ENCODE measurements at places on chromosomes 2 and 18.

- DNase-seq, result no peak
These were observed 81.7 kb upstream of the CTAGE1 start for GRCh38 chr18:22499421-22499820.

DNA sequence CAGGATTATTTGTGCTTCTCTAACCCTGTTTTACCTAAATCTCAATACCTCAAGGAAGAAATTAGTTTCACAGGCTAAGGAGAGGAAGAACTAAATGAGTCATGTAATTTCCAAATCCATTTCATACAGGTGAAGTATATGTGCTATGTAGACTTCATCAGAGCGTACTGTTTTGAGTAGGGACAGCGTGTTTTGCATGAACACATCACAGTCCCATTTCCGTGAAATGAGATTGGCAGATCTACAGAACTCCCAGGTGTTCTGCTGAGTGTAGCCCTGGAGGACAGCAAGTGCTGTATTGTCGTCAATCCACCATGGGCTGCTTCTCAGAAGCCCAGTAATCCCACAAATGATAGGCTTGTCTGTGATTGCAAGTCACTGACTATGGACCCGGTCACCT lies 97.7 kb downstream of the XRCC5 start:
- DNase-seq, result no peak

DNA sequence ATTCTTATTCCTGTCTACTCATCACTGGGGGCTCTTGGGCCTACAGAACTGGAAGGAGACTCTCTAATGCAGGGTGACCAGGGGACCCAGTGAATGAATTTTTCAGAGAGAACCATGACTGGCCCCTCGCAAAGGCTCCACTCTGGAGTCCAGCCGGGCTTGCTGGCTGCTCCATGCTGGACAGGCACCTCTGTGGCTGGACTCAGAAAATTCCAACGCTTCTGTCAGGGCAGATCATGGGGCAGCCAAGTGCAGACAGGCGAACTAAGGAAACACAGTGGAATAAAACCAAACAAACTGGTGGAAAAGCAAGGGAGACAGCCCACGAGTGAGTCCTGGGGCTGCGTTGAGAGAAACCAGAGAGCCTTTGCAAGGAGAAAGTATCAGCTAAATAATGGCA lies 57.2 kb downstream of the ACAA2 start:
- DNase-seq, result no peak

DNA sequence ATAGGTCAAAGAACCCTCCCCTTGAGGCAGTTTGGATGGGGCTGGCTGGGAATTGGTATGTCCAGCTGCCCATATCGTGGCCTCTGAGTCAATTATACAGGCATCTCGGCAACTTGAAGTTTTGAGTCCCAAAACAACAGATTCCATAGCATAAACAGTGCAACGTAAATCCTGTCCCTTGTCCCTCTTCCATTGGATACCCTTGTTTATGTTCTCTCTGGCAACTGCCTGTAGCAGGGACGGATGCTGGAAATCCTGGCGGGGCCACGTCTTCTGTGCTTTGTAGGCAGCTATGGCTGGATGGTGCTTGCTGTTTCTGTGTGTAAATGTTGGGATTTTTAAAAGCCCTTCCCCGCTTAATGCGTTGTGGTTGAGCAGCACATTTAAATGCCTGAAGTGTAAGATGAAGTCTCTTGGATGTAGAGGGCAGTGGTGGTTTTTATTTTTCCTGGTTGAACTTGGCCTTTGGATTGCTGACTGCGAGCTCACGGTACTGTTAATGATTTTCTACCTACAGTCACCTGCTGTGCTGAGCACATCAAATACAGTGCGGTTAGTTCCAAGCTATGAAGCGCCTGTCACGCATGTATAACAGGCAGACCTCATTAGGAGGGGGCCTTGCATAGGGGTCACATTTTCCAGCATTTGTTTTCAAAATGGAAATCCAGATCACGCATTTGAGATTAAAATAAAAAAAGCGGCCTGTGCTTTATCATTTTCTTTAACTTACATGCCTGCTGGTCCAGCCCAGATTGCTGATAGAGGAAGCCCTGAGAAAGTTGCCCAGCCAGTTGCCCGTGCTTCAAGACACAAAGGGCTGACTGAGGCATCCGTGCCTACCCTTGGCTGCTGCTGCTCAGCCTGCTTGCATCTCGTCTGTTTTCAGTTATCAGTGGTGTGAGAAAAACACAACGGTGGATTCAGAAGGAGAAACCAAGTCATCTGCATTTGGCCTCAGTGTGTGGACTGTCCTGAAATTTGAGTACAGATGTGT lies 84.7 kb downstream of the NEDD4L start:
- no peak for DNase-seq

DNA sequence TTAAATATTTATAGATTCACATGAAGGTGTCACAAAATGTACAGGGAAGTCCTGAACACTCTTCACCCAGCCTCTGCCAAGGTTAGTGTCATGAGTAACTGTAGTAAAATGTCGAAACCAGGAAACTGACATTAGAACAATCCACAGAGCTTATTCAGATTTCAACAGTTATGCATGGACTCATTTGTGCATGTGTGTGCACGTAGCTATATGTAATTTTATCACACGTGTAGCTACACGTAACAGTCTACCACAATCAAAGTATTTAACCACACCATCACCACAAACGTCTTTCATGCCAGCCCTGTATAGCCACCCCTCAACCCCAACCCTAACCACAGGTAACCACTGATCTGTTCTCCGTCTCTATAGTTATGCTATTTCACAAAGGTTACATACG lies 211.7 kb upstream of the REV1 start:
- DNase-seq, result no peak

DNA sequence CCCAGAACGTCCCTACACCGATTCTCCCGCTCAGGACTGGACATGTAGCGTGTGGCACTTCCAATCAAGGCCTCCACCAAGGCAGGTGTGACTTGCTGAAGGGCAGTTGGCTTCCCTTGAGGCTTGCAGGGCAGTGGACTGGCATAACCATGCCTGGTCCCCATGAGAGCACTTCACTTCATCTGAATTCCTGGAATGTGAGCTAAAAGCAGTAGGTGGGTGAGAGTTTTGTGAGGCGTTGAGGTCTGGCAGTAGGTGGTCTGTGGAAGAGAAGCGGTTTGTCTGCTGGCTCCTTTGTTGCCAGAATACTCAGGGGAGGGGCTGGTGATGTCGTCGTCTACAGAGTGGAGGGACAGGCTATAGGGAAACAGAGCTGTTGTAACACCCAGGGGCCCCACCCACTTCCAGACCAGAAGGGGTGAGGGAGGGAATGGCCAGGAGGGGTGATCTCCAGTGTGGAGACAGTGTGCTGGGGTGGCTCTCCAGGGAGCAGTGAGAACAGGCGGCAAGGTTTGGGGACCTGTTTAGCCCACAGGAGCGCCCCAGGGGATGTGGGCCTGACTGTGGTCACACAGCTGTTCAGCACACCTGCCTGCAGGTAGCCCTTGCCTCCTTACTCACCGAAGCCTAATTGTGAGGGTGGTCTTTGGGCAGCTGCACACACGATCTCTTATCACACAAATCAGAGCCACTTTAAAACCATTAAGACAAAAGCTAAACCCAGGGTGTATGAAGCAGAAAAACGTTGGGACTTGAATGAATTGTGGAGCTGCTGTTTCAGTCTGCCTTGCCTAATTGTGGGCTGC lies 21.5 kb upstream of the ALKAL2 start:
- no peak for DNase-seq

DNA sequence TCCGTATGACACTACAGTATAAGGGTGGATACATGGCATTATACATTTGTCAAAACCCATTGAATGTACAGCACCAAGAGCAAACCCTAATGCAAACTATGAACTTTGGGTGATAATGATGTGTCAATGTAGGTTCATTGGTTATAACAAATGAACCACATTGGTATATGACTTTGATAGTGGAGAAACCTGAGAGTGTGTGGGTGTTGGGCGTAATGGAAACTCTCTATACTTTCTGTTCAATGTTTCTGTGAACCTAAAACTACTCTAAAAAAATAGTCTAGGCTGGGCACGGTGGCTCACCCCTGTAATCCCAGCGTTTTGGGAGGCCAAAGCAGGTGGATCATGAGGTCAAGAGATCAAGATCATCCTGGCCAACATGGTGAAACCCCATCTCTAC lies 6.5 kb upstream of the ACTG2 start:
- no peak for DNase-seq

- no peak for DNase-seq
These were observed 32.2 kb upstream of the MTIF2 start for GRCh38 chr2:55301277-55301676.

- DNase-seq, result no peak
These were observed 112.8 kb upstream of the NCK2 start for GRCh38 chr2:105631922-105632321.

DNA sequence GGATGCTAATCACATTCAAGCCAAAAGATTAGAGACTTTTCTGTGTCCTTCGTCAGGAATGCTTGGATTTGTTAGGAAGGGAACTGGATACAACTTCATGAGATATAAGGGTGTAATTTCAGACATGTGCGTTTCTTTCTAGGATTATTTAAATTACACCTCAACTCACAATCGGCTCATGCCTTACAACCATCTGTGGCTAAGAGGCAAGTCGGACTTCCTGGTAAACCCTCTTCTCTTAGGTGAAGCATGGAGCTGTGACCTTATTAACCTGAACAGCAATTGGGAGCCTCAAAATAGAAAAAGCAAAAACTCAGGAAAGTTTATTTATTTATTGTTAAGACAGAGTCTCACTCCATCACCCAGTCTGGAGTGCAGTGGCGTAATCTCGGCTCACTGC lies 61.8 kb downstream of the SEMA4F start:
- no peak for DNase-seq

- DNase-seq, result no peak
These were observed 89.2 kb upstream of the CD226 start for GRCh38 chr18:70036771-70037347.

DNA sequence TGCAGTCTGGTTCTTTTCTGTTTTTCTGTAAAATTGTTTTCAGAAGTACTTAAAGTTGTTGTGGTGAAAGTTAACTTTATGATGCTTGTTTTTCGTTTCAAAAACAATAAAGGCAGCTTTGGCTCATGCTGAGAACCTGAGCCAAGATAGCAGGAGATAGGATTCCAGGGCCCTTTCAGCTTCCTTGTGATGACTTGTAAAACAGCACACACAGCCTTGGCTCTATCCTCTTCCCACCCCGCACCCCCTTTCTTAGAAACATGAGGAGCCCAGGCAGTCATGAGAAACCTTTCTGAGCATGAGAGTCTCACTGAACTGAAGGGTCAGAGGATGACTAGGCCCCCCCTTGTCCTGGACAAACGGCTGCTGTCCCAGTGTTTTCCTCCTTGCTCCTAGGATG lies 12.4 kb upstream of the CHRNA1 start:
- no peak for DNase-seq

GRCh38 chr18:35062408-35062807 lies 21.2 kb downstream of the MAPRE2 start:
- DNase-seq, result no peak

DNA sequence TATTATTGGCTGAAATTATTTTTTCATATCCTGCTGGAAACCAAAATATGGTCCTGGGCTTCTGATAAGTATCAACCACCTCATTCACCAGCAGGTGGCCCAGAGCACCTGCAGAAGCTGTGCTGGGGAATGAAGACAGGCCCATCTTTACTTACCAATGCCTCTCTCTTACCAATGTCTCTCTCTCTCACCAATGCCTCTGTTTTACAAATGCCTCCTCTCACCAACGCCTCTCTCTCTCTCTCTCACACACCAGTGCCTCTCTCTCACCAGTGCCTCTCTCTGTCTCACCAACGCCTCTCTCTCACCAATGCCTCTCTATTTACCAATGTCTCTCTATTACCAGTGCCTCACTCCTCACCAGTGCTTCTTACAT lies 2.3 kb upstream of the MAL start:
- no peak for DNase-seq

- no peak for DNase-seq
These were observed 21.4 kb downstream of the CCL20 start for GRCh38 chr2:227834916-227835650.

GRCh38 chr2:28666496-28667184 lies 85.0 kb upstream of the PPP1CB start:
- no peak for DNase-seq

DNA sequence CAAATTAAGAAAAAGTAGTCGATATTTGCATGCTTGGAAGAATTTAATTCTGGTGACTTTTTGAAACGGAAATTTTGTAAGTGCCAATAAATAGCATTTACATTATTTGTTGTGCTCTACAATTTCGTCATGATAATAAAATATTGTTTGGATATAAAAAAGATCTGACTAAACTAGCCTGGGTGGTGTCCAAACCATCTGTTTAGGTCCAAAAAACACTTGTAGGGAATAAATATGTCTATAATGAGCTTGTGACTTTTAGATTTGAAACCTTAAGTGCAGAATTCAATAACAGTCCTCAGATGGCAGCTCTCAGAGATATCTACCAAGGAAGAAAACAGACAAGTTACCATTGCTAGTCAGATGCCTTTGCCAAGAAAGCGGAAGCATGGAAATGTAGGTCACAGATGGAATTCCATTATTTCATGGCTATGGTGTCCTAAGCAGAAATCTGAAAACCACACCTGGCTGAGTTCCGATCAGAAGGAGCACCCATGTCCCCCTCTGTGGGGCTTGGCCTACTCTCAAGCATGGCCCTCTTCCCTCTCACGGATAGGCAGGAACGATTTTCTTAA lies 731.1 kb downstream of the RNF144A start:
- no peak for DNase-seq

All from KG1 (cell line).